ENCODE measurements at places on chromosomes 11 and 22. TPM values are rescaled to one million over a fixed set of nuclear protein-coding genes. Genes with fewer than 3 reads are reported as not detected.

DNA sequence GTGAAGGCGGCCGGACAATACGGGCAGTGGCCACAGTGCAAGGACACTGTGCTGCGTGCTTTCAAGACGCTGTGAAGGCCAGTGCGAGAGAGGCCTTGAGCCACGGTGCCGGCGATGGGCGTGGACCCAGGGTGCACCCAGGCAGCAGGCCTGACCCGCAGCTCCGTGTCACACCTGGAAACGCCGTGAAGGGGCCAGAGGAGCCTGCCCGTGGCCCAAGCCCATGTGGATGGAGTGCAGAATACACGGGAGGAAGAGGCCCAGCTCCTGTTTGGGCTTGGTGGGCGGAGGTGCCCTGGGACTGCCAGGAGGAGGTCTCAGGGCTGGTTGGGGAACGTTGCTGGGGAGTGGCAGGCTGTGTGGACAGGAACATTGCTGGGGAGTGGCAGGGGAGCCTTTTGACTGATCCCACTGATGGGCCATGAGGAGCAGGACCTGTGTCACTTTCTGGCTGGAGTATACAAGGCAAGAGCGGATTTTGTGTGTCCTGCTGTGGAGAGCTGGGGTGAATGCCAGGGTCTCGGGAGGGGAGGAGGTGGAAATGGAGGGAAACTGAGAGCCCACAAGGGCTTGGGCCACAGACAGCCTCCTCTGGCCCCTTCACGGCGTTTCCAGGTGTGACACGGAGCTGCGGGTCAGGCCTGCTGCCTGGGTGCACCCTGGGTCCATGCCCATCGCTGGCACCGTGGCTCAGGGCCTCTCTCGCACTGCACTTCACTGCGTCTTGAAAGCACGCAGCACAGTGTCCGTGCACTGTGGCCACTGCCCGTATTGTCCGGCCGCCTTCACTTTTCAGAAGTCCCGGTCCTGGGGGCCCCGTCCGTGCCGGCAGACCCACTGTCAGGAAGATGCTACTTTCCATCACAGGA, 925.4 kb downstream of the BRD1 start:
- no peak for DNase-seq
- no peak overlapping the region for H3K27ac ChIP-seq
- H3K27me3 ChIP-seq: no peaks in the 10 kb centered on the region
- no peaks in the 10 kb centered on the region for H3K36me3 ChIP-seq

- H3K27ac ChIP-seq: no peak overlapping the region
- H3K4me1 ChIP-seq: peaks cover 22% of the 10 kb centered on the region
- DNase-seq: no peak
- H3K36me3 ChIP-seq: no peaks in the 10 kb centered on the region
Observed at GRCh38 chr22:30640361-30640760, 4.8 kb downstream of the SLC35E4 start.

PAX6 gene
- total RNA-seq: not detected

LYVE1 gene
- total RNA-seq: not detected

DNA sequence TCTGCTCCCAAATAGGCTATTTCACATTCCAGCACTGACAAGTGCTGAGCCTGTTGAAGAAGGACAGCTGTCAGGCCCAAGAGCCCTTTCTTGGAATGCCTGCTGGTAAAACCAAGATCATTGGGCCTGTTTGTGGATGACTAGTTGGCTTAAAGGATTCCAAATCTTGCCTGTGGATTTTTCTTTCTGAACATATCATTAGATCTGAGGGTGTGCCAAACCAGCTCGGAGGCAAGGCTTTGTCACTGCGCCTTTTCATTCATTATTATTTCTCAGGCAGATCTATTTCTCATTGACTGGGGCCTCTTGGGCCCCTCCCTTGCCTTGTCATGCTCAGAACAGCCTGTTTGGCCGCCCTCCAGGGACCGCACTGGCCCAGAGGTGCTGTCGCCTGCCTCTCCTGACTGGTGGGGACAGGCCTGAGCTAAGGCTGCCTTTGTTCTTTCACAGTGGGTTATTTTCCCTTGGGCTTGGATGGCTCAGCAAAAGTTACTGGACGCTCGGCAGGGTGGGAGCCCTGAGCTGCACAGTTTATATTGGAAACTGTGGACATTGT, 222.7 kb upstream of the SESN3 start:
- H3K27me3 ChIP-seq: no peaks in the 10 kb centered on the region
- no peak overlapping the region for H3K4me3 ChIP-seq
- no peak overlapping the region for H3K27ac ChIP-seq
- no peaks in the 10 kb centered on the region for H3K4me1 ChIP-seq
- DNase-seq: no peak

GRCh38 chr11:82191695-82192094, 542.0 kb downstream of the FAM181B start:
- no peak overlapping the region for H3K27ac ChIP-seq
- H3K36me3 ChIP-seq: no peaks in the 10 kb centered on the region
- H3K4me1 ChIP-seq: no peaks in the 10 kb centered on the region

DNA sequence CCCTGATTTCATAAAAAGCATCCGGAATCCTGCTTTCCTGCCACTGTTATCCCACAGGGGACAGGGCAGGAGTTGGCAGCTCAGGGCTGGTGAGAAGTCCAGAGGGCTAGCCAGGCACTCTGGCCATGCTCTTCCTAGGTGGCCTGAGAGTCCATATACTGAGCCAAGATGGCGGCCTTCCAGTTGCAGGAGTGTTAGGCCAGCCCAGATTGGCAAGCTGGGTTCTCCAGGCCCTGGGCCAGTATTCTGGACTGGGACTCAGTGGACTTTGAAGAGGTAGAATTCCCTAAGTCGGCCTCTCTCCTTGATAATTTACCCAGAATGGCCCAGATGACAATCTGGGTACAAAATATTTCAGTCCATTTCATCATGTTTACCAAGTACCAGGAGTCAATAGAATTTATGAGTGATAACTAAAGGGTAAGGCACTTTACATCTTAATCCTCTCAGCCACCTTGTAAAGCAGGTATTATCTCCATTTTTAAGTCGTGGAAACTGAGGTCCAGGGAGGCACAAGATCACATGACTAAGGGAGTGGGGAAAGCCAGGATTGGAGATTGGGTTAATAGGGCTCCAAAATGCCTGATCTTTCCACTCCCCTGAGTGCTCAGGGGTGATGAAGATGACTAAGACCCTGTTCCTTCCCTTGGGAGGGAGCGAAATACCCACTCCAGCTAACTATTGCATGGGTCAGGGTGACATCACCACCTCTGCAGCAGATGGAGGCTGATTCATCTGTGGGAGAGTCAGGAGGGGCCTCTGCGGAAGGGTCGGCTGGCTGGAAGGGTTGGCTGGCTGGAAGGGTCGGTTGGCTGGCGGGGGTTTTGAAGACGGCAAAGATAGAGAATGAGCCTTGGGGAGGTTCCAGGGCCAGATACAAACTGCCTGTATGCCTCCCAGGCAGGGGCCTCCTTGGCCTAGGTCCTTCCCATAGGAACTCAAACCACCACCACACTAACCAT, 1.2 kb upstream of the MICALL1 start:
- no peaks in the 10 kb centered on the region for H3K36me3 ChIP-seq
- DNase-seq: no peak
- no peaks in the 10 kb centered on the region for H3K27me3 ChIP-seq
- H3K4me3 ChIP-seq: no peak overlapping the region

GRCh38 chr11:113874581-113875233, 665 bp downstream of the USP28 start:
- peak overlapping the region; percentile 65 for H3K27ac ChIP-seq
- no peaks in the 10 kb centered on the region for H3K27me3 ChIP-seq
- DNase-seq: no peak
- no peaks in the 10 kb centered on the region for H3K36me3 ChIP-seq
- peaks cover 16% of the 10 kb centered on the region for H3K4me1 ChIP-seq
- H3K4me3 ChIP-seq: peak overlapping the region; percentile 88

NPTXR gene
- total RNA-seq: 1.3 TPM

CECR2 gene
- total RNA-seq: not detected

CDC42EP1 gene
- total RNA-seq: not detected

DNA sequence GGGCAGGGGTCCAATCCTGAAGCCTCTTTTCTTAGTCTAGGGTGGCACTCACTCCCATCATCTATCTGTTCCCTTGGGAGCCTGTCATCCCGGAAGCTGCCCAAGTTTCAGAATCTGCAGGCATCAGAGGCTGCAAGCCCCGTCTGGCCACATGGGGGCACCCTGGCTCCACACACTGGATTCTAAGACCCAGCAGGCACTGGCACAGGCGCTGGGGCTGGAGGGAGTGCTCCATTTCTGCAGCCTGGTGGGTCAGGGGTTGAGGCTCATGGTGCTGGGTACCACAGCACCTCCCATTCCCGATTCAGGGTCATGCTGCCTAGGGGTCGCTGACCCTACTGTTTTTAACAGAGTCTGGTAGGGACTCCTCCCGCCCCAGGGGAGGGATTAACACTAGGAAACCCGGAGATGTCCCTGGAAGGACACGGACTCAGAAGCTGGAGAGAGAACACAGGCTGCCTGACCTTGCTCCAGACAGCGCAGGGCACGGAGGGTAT, 243.9 kb upstream of the SYN3 start:
- H3K4me3 ChIP-seq: no peak overlapping the region
- H3K4me1 ChIP-seq: no peaks in the 10 kb centered on the region
- no peak for DNase-seq
- no peak overlapping the region for H3K27ac ChIP-seq
- H3K36me3 ChIP-seq: no peaks in the 10 kb centered on the region

MFRP gene
- total RNA-seq: not detected

- no peaks in the 10 kb centered on the region for H3K4me1 ChIP-seq
- no peak for DNase-seq
- no peaks in the 10 kb centered on the region for H3K36me3 ChIP-seq
- no peak overlapping the region for H3K27ac ChIP-seq
- H3K4me3 ChIP-seq: no peak overlapping the region
Observed at GRCh38 chr11:107780775-107781174, 68.9 kb upstream of the SLN start.

GRCh38 chr22:32409977-32410376, 2.1 kb downstream of the RTCB start:
- peaks cover 35% of the 10 kb centered on the region for H3K36me3 ChIP-seq
- DNase-seq: no peak
- H3K27me3 ChIP-seq: no peaks in the 10 kb centered on the region
- H3K27ac ChIP-seq: no peak overlapping the region

DNA sequence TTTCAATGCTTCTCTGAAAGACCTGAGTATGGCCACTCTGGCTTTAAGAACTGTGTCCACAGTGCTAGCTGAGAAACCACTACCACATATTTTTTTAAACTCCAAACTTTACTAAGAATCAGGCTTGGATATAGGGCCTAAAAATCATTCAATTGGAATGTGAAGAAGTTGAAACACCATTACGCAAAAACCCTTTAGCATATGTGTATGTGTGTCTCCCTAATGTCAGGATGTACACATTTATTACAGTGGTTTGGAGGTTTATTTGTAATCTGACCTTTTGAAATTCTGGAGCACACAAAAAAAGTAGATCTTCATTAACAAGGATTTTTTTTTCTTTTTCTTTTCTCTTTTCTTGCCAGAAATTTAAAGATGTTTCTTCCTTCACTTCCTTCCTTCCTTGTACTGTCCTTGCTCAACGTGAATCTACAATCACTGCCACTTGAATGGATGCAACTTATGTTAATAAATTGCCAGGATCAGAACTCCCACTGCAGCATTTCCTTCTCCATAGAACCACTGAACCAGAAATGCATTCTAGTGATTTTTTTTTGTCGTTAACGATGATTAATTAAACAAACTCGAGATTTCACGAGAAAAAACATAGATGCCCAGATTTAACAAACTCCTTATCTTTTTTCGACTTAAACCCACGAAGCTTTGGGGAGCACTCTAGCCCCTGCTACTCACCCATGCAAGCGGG, 3.1 kb upstream of the ADM start:
- no peaks in the 10 kb centered on the region for H3K36me3 ChIP-seq
- no peak overlapping the region for H3K27ac ChIP-seq

ANKK1 gene
- total RNA-seq: 0.89 TPM

DNA sequence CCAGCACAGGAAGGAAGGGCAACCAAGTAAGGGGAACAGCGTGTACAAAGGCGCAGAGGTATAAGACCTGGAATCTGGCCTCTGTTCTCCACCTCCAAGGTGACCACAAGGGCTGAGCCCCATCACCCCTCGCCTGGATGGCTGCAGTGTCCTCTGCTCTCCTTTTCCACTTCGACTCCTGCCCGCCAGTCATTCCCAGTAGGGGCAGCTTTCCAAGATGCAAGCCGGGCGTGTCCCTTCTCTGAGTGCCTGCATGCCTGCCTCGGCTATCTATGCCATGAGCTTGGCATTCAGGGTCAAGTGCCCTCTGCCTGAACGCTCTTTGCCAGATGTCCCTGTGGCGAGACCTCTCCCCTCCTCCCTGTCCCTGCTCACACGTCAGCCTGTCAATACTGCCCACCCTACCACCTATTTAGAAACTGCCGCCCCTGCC, 17.0 kb downstream of the FADS3 start:
- H3K27ac ChIP-seq: no peak overlapping the region
- no peaks in the 10 kb centered on the region for H3K27me3 ChIP-seq
- H3K36me3 ChIP-seq: no peaks in the 10 kb centered on the region
- no peak for DNase-seq
- H3K4me3 ChIP-seq: no peak overlapping the region
- peaks cover 5% of the 10 kb centered on the region for H3K4me1 ChIP-seq

DNA sequence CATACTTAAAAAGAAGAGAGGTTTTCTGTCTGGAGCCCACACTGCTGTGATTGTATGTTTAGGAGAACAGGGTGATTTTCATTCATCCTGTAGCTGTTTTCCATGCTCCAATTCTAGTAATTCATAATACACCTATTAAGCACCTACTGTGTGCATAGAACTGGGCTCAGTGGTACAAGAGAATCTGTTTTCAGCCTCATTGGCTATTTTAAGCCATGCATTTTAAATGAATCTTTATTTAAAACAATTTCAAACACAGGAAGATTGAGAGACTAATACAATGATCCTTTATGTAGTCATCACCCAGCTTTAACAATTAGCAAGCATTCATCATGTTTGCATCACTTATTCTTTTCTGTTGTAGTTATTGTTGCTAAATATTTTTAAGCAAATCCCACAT, 86.2 kb downstream of the BDNF start:
- no peak for DNase-seq
- H3K4me3 ChIP-seq: no peak overlapping the region
- no peaks in the 10 kb centered on the region for H3K4me1 ChIP-seq
- no peaks in the 10 kb centered on the region for H3K27me3 ChIP-seq

CDK2AP2 gene
- total RNA-seq: 38.5 TPM

- peak; percentile 57 for DNase-seq
- no peak overlapping the region for H3K27ac ChIP-seq
- H3K4me1 ChIP-seq: no peaks in the 10 kb centered on the region
- H3K27me3 ChIP-seq: peaks cover 7% of the 10 kb centered on the region
- no peak overlapping the region for H3K4me3 ChIP-seq
Observed at GRCh38 chr11:61567286-61568061, 13.4 kb downstream of the SYT7 start.

- H3K4me1 ChIP-seq: peaks cover 99% of the 10 kb centered on the region
- no peaks in the 10 kb centered on the region for H3K27me3 ChIP-seq
- no peaks in the 10 kb centered on the region for H3K36me3 ChIP-seq
- no peak for DNase-seq
Observed at GRCh38 chr11:118048472-118049370, 28.2 kb upstream of the TMPRSS4 start.

PAMR1 gene
- total RNA-seq: not detected

TNNT3 gene
- 19.4 TPM for total RNA-seq

C11orf87 gene
- not detected for total RNA-seq

- H3K36me3 ChIP-seq: no peaks in the 10 kb centered on the region
- peaks cover 9% of the 10 kb centered on the region for H3K27me3 ChIP-seq
- no peak overlapping the region for H3K27ac ChIP-seq
- no peak overlapping the region for H3K4me3 ChIP-seq
Observed at GRCh38 chr11:59680287-59681154, 11.7 kb upstream of the PATL1 start.

Measured in CD4-positive, CD25-positive, alpha-beta regulatory T cell (primary cell).